Activated T-cell treated with anti-CD3 and anti-CD28 coated beads, Interleukin-2, amount 50 U/mL, for 72 hours (primary cell): ENCODE measurements at places on chromosomes 4 and X.

DNA sequence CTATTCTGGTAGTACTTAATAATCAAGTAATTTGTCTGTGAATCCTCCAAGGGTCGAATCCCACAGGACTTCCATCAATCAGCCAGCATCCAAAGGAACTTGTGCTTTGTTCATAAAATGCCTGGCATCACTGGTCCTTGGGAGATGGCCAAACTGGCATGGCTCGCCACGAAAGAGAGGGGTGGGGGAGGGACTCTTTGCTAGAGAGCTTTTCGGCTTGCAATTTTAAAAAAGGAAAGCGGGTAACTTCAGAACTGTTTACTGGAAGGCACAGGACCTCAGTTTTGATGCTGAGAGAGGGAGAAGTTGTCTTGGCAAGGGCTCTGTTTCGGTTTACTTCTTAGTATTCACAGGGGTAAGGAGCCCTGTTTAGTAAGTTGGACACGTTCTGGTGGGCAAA is 79.4 kb upstream of the FHL1 start:
- H3K4me1 ChIP-seq, result peaks cover 35% of the 10 kb centered on the region
- H3K27ac ChIP-seq, result no peak overlapping the region
- H3K27me3 ChIP-seq, result peaks cover 28% of the 10 kb centered on the region
- DNase-seq, result no peak

- H3K27ac ChIP-seq, result no peak overlapping the region
- DNase-seq, result no peak
- H3K4me3 ChIP-seq, result no peak overlapping the region
- H3K27me3 ChIP-seq, result peaks cover 7% of the 10 kb centered on the region
- peaks cover 2% of the 10 kb centered on the region for H3K36me3 ChIP-seq
- no peaks in the 10 kb centered on the region for H3K4me1 ChIP-seq
Measured at GRCh38 chrX:42996861-42997260, 218.9 kb upstream of the PPP1R2C start.

DNA sequence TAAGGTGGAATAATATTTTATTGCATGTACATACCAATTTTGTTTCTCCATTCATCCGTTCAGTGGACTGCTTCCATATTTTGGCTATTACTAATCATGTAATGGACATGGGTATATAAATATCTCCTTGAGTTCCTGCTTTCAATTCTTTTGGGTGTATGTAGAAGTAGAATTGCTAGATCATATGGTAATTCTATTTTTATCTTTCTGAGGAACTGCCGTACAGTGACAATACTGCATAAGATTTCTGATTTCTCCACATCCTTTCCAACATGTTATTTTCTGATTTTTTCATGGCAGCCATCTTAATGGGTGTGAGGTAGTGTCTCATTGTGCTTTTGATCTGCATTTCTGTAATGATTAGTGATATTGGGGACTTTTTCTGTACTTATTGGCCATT is 19.2 kb downstream of the ALPK1 start:
- H3K4me3 ChIP-seq, result no peak overlapping the region
- H3K36me3 ChIP-seq, result peaks cover 3% of the 10 kb centered on the region
- H3K27me3 ChIP-seq, result no peaks in the 10 kb centered on the region

- no peak for DNase-seq
- no peaks in the 10 kb centered on the region for H3K27me3 ChIP-seq
- no peaks in the 10 kb centered on the region for H3K36me3 ChIP-seq
- no peaks in the 10 kb centered on the region for H3K4me1 ChIP-seq
Measured at GRCh38 chrX:63032811-63033210, 318.3 kb downstream of the SPIN4 start.

DNA sequence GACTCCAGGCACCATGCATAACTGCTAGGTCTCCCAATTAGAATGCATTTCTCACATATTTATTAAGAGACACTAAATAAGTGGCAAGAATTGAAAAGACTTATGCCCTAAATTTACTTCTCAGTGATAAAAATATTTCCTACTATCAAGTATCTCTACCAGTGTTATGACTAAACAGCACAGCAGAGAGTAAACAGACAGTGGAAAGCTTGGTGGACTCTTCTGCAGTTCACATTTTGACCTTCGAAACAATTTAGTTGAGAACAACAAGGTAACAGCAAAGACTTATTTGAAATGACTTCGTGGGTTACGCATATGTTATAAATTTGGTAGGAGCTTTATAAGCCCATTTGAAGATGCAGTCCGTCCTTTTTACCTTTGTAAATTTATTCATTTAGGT is 16.3 kb upstream of the MAML3 start:
- H3K4me3 ChIP-seq, result no peak overlapping the region
- no peaks in the 10 kb centered on the region for H3K36me3 ChIP-seq
- no peaks in the 10 kb centered on the region for H3K27me3 ChIP-seq
- peaks cover 8% of the 10 kb centered on the region for H3K4me1 ChIP-seq
